ENCODE measurements at places on chromosomes 2 and 18.

GRCh38 chr2:207594264-207594663 lies 30.9 kb downstream of the METTL21A start:
- no peak for DNase-seq

DNA sequence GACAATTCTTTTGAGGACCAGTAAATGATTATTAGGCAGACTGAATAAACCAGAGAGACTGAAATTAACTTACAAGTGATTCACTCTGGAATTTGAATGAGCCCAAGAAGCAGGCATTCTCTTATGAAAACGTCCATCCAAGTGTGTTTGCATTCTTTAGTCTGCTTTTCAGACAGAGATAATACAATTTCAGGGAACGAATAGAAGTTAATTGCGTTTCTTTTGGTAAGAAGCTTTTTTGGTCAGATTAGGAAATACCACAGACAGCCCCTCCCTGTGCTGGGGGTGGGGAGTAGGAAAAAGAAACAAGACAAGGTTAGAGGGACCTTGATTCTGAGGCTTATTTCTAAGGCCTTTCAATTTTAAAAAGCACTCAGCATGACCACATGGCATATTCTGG lies 874.4 kb downstream of the SUCLG1 start:
- no peak for DNase-seq

- DNase-seq: no peak
These were observed 118.4 kb downstream of the BMPR2 start for GRCh38 chr2:202494300-202495229.

GRCh38 chr2:168738062-168738461 lies 64.4 kb upstream of the NOSTRIN start:
- DNase-seq: no peak

- DNase-seq: no peak
These were observed 100.2 kb downstream of the AGAP1 start for GRCh38 chr2:235594041-235594440.

DNA sequence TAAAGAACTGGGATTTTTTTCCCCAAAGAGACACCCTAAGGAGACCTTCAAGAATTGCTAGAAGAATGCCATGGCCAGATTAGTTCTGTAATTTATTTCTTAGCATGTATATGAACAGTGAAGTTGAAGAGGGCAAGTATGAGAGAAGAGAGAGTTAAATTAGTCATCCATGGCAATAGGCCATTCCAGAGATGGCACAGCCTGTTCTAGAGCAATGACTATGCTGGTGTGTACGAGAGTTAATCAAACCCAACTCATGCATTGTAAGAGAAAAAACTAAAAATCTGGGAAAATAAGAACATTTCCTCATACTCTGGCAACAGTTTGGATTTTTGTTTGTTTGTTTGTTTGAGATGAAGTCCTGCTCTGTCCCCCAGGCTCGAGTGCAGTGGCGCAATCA lies 112.1 kb upstream of the PIK3C3 start:
- no peak for DNase-seq
